ENCODE measurements at places on chromosomes 12 and 14.

DNA sequence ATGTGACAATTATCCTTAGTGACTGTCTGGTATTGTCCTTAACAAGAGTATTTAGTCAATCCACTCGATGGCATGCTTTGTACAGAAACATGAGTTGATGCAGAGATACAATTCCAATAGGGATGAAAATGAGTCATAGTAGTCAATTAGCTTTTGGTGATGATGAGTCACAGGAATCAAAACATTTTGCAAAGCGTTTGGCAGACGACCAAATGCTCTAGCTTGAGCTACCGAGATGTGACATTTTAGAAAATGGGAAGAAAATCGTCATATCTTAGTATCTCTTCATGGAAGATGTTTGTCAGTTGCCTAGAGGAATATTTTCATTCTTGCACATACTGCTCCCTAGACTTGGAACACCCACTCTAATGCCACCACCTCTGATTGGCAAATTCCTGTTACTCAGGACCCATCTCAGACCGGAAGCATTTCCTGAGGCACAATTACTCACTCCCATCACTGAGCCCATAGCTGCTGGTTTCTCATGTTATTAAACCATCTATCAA lies 95.0 kb downstream of the LMNTD1 start:
- peak; percentile 99 for DNase-seq

- no peak for DNase-seq
These were observed 32.7 kb upstream of the SOCS2 start for GRCh38 chr12:93539821-93540220.

- no peak for DNase-seq
These were observed 17.3 kb upstream of the RFLNA start for GRCh38 chr12:124277394-124278241.

GRCh38 chr14:79161571-79161970 lies 991.4 kb downstream of the NRXN3 start:
- DNase-seq, result peak; percentile 71

DNA sequence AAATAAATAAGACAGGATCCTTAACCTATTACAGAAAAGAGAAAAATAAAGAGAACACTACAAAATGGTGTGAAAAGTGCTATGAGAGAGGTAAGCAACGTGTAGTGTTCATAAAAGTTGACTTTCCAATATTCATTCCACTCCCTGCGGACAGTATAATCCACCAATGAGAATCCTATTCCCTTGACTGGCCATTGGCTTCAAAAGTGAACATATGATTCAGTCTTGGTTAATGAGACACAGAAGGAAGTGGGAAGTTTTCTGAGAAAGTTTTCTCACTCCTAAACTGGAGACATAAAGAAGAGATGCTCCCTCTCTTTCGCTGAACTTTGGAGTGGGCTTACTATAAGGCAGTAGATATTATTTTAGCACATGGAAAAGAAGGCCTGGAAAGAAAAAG lies 153.1 kb downstream of the PAWR start:
- DNase-seq, result no peak

- DNase-seq, result no peak
These were observed 330.2 kb downstream of the DPF3 start for GRCh38 chr14:72563676-72564075.

DNA sequence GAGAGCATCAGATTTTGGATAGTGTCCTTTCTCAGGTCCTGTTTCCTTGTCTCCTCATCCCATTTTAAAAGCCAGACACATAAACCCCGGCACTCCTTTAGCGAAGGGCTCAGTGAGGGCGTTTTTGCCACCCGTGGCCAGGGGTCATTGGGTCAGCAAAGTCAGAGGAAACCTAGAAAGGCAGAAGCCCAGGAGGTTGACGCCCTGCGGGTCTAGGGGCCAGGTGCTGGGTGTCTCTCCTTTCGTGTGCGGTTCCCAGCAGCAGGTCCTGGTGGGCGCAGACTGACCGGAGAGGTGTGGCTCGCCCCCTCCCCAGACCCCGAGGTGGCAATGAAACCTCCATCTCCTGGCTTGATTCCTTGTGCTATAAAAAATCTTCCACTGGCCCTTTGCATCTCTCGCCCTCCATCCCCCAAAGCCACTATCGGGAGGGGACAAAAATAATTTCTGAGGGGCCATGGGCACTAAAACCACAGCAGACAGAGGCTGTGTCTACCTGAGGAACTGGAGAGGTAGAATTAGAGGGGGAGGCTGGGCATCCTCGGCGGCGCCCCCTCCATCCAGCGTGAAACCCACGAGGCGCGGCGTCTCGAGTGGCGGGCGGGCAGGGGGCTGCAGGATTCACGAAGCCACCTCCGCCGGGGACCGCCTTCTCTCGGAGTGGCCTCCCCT lies 858 bp upstream of the FRMD6 start:
- peak; percentile 56 for DNase-seq

GRCh38 chr14:106606936-106607335 lies 1080.6 kb downstream of the TMEM121 start:
- no peak for DNase-seq

DNA sequence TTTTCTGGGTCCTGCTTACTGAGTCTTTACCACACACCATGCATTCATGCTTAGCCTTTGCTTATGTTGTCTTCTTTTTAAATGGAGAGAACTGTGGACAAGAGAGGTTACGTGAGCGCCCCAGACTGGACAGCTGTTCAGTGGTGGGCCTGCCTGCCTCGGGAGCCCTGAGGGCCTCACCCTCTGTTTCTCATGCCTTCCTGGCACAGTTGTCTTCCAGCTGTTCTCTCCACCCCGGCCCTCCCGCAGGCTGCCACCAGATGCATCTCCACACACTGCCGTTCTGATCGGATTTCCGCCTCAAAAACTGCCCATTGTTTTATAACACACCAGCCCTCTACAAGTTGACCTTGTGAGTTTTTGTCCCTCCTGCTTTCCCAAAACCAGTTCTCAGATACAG lies 100.8 kb downstream of the SAMD4A start:
- DNase-seq, result no peak

- no peak for DNase-seq
These were observed 66.5 kb downstream of the BORCS5 start for GRCh38 chr12:12423367-12423766.

DNA sequence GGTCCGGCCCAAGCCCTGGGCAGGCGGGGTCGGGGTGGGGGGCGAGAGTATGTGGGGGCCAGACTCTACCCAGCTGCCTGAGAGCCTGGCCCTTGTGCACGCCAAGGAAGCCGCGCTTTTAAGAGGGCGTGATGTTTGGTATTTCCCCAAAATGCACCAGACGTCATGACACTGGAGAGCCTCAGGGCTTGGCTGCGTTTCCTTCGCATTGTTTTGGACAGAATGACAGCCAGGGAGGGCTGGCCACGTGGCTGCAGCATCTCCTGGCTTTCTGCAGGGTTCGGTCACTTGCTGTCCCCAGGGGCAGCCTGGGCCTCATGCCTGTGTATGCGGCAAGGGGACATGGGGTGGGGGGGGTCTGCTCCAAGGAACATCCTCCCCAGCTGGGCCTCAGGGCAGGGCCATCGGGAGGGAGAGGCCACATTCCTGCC lies 16.1 kb upstream of the NUDT14 start:
- peak; percentile 83 for DNase-seq

Measured in EH (cell line).